ENCODE measurements at places on chromosomes 7 and 10. TPM values are rescaled to one million over a fixed set of nuclear protein-coding genes. Genes with fewer than 3 reads are reported as not detected.

GRCh38 chr10:97567891-97568290 lies 4.7 kb upstream of the ANKRD2 start:
- no peak for DNase-seq

- no peak for DNase-seq
Measured at GRCh38 chr10:86127274-86127819, 239.2 kb downstream of the GRID1 start.

DNA sequence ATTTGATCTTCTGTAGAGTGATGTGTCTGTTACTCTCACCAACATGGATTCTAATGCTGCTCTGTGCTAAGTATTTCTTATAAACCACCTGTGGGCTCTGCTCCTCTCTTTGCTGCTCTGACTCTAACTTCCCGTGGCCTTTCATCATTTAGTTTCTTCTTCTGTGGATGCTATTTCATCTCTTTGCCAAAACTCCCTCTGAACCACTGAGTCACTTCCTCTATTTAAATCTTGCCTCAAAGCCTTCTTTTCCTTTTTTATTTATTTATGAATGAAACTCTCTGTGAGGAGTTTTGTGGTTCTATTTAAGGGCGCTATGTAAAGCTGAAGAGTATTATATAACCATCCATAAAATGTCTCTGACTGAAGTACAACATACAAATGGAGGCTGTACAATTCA lies 538.5 kb downstream of the SUGCT start:
- DNase-seq = no peak

Gene TEX36
- not detected for total RNA-seq
